ENCODE measurements at places on chromosomes 5 and 9.

- peak overlapping the region; percentile 96 for H3K27ac ChIP-seq
- no peaks in the 10 kb centered on the region for H3K36me3 ChIP-seq
- no peak overlapping the region for H3K4me3 ChIP-seq
- no peaks in the 10 kb centered on the region for H3K27me3 ChIP-seq
Measured at GRCh38 chr9:94867842-94868312, 141.4 kb downstream of the AOPEP start.

DNA sequence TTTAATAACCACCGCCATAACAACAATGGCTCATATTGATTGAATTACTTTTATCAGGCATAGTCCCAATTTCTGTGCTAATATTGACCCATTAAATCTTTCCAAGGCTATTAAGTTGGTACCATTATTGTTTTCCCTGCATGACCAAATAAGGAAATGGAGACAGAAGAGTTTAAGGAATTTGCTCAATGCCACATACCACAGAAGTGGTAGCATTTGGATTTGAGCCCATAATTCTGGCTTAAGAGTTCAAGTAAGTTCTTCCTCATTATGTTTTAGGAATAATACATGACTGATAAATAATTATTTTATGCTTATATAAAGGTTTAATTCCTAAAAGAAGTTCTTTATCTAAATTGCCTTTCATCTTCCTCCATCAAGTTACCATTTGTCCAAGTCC lies 43.4 kb upstream of the HAPLN1 start:
- H3K4me1 ChIP-seq = no peaks in the 10 kb centered on the region
- H3K4me3 ChIP-seq = no peak overlapping the region
- no peaks in the 10 kb centered on the region for H3K36me3 ChIP-seq
- no peak overlapping the region for H3K27ac ChIP-seq

DNA sequence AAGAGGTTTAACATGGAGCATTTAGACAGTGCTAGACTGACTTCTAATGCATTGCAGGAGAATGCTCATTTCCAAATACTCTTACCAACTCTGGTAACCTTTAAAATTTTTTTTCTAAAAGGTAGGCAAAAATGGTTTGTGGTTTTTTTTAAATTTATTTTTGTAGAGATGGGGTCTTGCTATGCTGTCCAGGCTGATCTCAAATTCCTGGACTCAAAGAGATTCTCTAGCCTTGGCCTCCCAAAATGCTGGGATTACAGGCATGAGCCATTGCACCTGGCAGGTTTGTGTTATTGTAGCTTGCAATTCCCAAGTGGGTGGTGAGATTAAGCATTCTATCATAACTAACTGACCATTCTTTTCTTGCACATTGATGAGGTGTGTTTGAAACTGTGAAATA lies 43.0 kb upstream of the TBC1D2 start:
- H3K36me3 ChIP-seq = no peaks in the 10 kb centered on the region
- no peak overlapping the region for H3K4me3 ChIP-seq
- no peak for DNase-seq
- H3K4me1 ChIP-seq = no peaks in the 10 kb centered on the region

DNA sequence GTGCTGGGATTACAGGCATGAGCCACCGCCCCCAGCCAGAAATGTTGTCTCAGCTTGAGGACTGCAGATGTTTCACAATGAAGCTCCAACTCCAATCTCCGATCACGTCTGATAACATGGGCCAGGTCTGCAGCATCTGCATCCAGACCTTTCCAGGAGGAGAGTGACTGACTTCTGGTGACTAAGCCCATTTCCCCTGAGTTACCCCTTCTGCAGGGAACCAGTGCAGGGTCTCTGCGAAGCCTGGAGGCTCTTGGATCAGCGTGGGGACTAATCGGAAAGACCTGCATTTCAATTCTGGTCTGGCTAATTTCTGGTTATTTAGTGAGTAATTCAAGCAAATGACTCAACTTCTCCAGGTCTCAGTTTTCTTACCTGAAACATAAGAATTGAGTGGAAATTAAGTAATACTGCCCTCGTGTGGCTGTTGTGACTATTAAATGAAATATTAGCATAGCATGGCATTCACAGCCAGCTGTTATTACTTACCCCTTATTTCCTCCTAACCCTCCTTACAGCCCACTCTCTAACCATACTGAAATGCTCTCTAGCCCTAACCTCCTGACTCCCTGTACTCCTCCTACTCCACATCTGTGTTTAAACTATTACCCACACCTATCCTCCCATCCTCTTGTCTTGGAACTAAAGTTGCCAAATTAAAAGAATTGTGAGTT lies 2.2 kb upstream of the GNPDA1 start:
- DNase-seq = peak; percentile 82
- no peaks in the 10 kb centered on the region for H3K36me3 ChIP-seq
- no peak overlapping the region for H3K27ac ChIP-seq
- peaks cover 25% of the 10 kb centered on the region for H3K4me1 ChIP-seq

DNA sequence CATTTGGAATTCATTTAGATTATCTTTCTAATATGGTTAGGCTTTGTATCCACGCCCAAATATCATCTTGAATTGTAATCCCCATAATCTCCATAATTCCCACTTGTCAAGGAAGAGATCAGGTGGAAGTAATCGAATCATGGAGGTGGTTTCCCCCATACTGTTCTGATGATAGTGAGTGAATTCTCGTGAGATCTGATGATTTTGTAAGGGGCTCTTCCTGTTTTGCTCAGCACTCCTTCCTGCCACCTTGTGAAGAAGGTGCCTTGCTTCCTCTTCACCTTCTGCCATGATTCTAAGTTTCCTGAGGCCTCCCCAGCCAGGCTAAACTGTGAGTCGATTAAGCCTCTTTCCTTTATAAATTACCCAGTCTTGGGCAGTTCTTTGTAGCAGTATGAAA lies 527.5 kb upstream of the ARRDC3 start:
- no peaks in the 10 kb centered on the region for H3K4me1 ChIP-seq
- no peak overlapping the region for H3K27ac ChIP-seq
- H3K36me3 ChIP-seq = no peaks in the 10 kb centered on the region
- no peak overlapping the region for H3K4me3 ChIP-seq
- H3K27me3 ChIP-seq = no peaks in the 10 kb centered on the region

- H3K4me1 ChIP-seq = peaks cover 5% of the 10 kb centered on the region
- H3K27ac ChIP-seq = no peak overlapping the region
- no peak for DNase-seq
- H3K4me3 ChIP-seq = no peak overlapping the region
Measured at GRCh38 chr5:173233347-173234128, 1.5 kb downstream of the NKX2-5 start.

GRCh38 chr5:105783811-105784210 lies 1886.9 kb downstream of the EFNA5 start:
- no peaks in the 10 kb centered on the region for H3K36me3 ChIP-seq
- no peak overlapping the region for H3K27ac ChIP-seq
- H3K4me3 ChIP-seq = no peak overlapping the region
- H3K27me3 ChIP-seq = no peaks in the 10 kb centered on the region

DNA sequence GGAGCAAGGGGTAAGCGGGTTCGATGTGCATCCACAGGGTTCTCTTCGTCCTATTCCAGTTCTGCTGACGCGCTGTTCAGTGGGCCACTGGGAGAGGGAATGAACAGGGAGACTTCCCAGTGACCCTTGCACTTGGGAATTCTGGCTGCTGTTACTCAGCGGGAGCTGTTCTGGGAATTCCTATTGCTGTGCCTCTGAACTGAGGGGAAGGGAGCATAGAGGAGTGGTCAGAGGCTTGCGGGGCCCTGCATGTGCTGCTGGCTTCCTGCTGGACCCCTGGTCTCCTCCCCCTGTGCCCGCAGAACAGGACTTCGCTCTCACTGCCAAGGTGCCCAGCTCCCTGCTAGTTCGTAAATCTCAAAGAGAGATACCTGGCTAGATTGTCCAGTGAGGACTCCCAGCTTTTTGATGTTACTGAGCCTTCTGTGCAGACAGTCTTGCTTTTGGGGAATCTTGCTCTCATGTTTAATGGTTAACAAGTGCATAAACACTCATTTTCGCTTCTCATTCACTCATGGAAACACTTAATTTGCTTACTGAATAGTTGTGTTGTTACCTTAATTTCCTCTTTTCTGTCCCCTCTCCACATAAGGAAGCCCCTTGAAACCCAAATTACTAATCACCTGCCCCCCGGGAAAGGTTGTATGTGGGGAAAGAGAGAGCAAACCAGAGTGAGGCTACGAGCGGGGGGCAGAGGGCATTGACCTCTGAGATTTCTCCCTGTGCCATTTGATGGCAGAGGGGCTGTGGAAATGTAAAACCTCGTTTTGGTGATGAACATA lies 5.9 kb downstream of the TRIO start:
- DNase-seq = no peak
- peaks cover 67% of the 10 kb centered on the region for H3K4me1 ChIP-seq
- peak overlapping the region; percentile 74 for H3K4me3 ChIP-seq
- peaks cover 6% of the 10 kb centered on the region for H3K36me3 ChIP-seq
- no peaks in the 10 kb centered on the region for H3K27me3 ChIP-seq

DNA sequence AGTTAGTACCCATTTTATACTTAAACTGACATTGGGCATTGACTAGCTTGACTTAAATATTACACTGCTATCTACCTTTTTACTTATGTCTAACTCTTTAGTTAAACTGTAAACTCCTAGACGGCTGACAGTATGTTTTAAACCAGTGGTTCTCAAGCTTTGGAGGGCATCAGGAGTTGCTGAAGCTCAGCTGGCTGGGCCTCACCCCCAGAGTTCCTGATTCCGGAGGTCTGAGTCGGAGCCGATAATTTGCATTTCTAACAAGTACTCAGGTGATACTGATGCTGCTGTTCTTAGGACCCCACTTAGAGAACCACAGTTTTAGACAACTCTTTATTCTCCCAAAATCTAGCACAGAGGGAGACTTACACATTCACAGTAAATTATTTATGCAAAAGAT lies 63.3 kb upstream of the PCA3 start:
- no peaks in the 10 kb centered on the region for H3K4me1 ChIP-seq
- H3K27me3 ChIP-seq = peaks cover 3% of the 10 kb centered on the region
- no peak for DNase-seq

- no peak overlapping the region for H3K4me3 ChIP-seq
- DNase-seq = no peak
- H3K27me3 ChIP-seq = no peaks in the 10 kb centered on the region
- H3K27ac ChIP-seq = no peak overlapping the region
Measured at GRCh38 chr9:130927995-130928900, 10.8 kb downstream of the FIBCD1 start.

GRCh38 chr5:55636177-55636576 lies 75.9 kb downstream of the SLC38A9 start:
- no peak for DNase-seq
- no peaks in the 10 kb centered on the region for H3K36me3 ChIP-seq
- H3K4me1 ChIP-seq = peaks cover 4% of the 10 kb centered on the region
- H3K27ac ChIP-seq = no peak overlapping the region
- H3K4me3 ChIP-seq = no peak overlapping the region

- no peaks in the 10 kb centered on the region for H3K27me3 ChIP-seq
- no peak overlapping the region for H3K4me3 ChIP-seq
- H3K27ac ChIP-seq = no peak overlapping the region
- H3K36me3 ChIP-seq = no peaks in the 10 kb centered on the region
Measured at GRCh38 chr5:12095808-12096281, 191.6 kb upstream of the CTNND2 start.

DNA sequence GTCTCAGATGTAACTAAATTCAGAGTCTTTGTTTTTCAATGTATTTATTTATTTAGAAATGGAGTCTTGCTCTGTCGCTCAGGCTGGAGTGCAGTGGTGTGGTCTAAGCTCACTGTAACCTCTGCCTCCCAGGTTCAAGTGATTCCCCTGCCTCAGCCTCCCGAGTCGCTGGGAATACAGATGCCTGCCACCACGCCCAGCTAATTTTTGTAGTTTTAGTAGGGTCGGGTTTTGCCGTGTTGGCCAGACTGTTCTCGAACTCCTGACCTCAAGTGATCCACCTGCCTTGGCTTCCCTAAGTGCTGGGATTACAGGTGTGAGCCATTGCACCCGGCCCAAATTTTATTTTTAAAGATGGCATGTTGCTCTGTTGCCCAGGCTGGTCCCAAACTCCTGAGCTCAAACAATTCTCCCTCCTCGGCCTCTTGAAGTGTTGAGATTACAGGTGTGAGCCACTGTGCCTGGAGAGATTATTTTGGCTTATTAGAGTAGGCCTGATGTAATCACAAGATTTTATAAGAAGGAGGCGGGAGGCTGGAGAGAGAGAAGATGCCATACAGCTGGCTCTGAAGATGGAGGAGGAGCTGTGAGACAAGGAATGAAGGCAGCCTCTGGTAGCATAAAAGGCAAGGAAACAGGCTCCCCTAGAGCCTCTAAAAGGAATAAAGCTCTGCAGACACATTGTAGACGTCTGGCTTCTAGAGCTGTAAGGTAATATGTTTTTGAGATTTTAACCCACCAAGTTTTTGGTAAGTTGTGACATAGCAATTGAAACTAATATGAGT lies 12.9 kb upstream of the KLF9 start:
- H3K36me3 ChIP-seq = no peaks in the 10 kb centered on the region
- no peak for DNase-seq
- no peak overlapping the region for H3K4me3 ChIP-seq
- no peaks in the 10 kb centered on the region for H3K27me3 ChIP-seq

- no peak overlapping the region for H3K4me3 ChIP-seq
- H3K4me1 ChIP-seq = peaks cover 11% of the 10 kb centered on the region
- H3K27ac ChIP-seq = 0 out of 2 replicates have a peak overlapping the region, but pooled peaks have one; percentile 44
- DNase-seq = no peak
- no peaks in the 10 kb centered on the region for H3K36me3 ChIP-seq
- no peaks in the 10 kb centered on the region for H3K27me3 ChIP-seq
Measured at GRCh38 chr9:96376891-96377874, 6.3 kb downstream of the SLC35D2 start.

DNA sequence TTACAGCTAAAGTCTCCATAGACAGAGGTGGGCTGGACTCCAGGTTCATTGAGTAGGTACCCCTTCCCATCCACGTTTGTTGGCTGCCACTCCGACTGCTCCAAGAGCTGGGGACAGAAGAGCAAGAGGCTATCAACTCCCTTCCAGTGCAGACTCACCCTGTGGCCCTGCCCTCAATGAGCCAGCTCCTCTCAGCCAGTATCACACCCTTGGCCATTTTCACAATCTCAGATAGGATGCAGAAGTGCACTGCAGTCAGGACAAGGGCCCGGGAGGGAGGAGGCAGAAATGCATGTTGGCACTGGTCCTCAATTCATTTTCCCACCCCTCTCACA lies 6.2 kb downstream of the IRF1 start:
- H3K27me3 ChIP-seq = no peaks in the 10 kb centered on the region
- H3K4me3 ChIP-seq = no peak overlapping the region
- H3K4me1 ChIP-seq = peaks cover 8% of the 10 kb centered on the region
- H3K27ac ChIP-seq = no peak overlapping the region
- no peak for DNase-seq

GRCh38 chr9:21174671-21175070 lies 8.2 kb upstream of the IFNA21 start:
- H3K4me3 ChIP-seq = no peak overlapping the region
- H3K27me3 ChIP-seq = no peaks in the 10 kb centered on the region
- no peaks in the 10 kb centered on the region for H3K36me3 ChIP-seq
- no peak overlapping the region for H3K27ac ChIP-seq
- DNase-seq = no peak
- H3K4me1 ChIP-seq = no peaks in the 10 kb centered on the region

DNA sequence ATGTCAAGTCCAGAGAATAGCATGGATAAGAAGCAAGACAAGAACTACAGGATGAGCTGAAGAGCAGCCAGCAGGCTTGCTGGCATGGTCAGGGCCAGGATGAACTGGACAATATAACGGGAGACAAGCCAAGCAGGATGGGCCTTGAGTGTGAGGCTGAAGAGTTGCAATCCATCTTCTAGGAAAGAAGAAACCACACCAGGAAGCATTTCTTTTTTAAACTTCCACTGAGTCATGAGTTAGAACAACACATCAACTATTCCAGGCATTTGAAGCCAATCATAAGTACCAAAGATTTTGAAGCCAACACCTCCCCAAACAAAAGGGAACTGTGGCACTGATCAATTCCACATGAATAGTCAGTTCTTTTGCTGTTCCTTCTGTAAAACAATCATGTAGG lies 27.3 kb downstream of the SLC31A2 start:
- no peak overlapping the region for H3K27ac ChIP-seq
- H3K27me3 ChIP-seq = no peaks in the 10 kb centered on the region
- H3K36me3 ChIP-seq = peaks cover 18% of the 10 kb centered on the region
- no peak for DNase-seq
